ENCODE measurements at places on chromosomes 12 and 14. TPM values are rescaled to one million over a fixed set of nuclear protein-coding genes. Genes with fewer than 3 reads are reported as not detected.

GRCh38 chr12:108459149-108459548, 55.9 kb upstream of the FICD start:
- H3K27ac ChIP-seq, result no peak overlapping the region
- no peaks in the 10 kb centered on the region for H3K36me3 ChIP-seq
- H3K4me3 ChIP-seq, result no peak overlapping the region

DNA sequence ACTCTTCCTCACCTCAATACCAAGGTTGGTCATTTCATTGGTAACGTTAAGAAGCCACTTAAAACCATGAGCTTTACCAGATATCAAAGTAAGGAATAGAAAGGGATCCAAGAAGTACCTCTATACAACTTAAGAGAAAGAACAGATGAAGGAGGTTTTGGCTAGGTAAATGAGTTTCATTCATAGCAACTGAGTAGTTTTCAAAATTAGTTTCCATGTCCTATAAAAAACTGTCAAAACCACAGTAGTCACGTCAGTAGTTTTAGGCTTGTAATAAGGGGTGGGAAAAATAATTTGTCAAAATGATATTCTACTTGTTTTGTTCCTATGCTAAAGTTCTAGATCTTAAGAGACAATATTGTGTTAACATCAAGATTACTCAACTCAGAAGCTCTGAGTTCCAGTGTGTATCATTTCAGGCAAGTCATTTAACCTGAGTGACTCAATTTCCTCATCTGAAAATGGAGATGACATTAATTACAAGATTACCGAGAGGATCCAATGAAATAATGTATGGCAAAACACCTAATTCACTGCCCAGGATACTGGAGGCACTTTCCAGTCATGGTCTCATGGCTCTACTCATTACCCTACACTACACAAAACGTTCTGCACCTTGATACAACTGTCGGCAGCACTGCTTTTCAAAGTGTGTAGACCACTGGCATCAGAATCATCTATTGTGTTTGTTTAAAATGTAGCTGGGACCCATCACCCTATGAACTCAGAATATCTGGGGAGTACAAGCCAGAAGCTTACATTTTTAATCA, 24.1 kb upstream of the SLC6A13 start:
- peaks cover 5% of the 10 kb centered on the region for H3K4me1 ChIP-seq
- H3K27me3 ChIP-seq, result no peaks in the 10 kb centered on the region
- no peak overlapping the region for H3K4me3 ChIP-seq
- DNase-seq, result no peak

GRCh38 chr12:78674311-78675090, 190.1 kb upstream of the SYT1 start:
- no peak for DNase-seq
- H3K27me3 ChIP-seq, result no peaks in the 10 kb centered on the region
- no peaks in the 10 kb centered on the region for H3K4me1 ChIP-seq
- H3K36me3 ChIP-seq, result no peaks in the 10 kb centered on the region
- no peak overlapping the region for H3K4me3 ChIP-seq
- no peak overlapping the region for H3K27ac ChIP-seq

MEG3 gene
- total RNA-seq, result 150 TPM

RERGL gene
- not detected for total RNA-seq

CDK17 gene
- 29.8 TPM for total RNA-seq

DNA sequence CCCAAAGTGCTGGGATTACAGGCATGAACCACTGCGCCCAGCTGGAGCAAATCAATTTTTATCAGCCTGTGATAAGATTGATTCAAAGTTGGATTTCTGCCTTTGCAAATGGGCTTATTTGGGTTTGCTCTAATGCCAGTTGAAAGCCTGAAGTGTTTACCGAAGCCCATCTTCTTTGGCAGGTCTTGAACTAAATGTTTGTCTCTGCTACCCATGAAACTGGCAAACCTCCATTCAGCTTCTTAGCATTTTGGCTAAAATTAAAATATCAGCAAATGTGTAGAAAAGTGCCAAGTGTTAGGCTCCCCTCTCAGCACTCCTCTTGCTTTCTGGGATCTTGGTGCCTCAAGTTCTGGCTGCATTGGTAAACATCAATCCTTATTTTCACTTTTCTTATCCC, 61.5 kb downstream of the MGAT4C start:
- no peak overlapping the region for H3K27ac ChIP-seq
- H3K27me3 ChIP-seq, result no peaks in the 10 kb centered on the region
- H3K4me1 ChIP-seq, result no peaks in the 10 kb centered on the region
- no peak overlapping the region for H3K4me3 ChIP-seq
- DNase-seq, result no peak
- no peaks in the 10 kb centered on the region for H3K36me3 ChIP-seq

DNA sequence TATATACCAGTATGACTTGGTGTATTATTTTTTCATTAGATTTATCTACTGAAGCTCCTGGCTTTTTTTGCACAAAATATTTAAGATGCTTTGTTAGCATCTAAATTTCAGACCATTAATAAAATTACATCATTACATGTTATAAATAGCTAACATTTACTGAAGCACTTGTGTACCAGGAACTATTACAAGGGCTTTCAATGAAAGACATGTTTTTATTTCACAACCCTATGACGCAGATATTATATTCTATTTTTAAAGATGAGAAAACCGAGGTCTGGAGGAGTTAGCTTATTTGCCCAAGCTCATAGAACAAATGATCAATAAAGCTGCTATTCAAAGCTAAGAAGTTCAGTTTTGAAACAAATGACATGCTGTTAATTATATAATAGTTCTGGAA, 420.4 kb upstream of the DCN start:
- no peaks in the 10 kb centered on the region for H3K27me3 ChIP-seq
- H3K27ac ChIP-seq, result no peak overlapping the region
- no peaks in the 10 kb centered on the region for H3K36me3 ChIP-seq

TRIM9 gene
- total RNA-seq, result 9.2 TPM

- no peak overlapping the region for H3K4me3 ChIP-seq
- no peaks in the 10 kb centered on the region for H3K27me3 ChIP-seq
- no peaks in the 10 kb centered on the region for H3K36me3 ChIP-seq
- DNase-seq, result no peak
- H3K27ac ChIP-seq, result no peak overlapping the region
- peaks cover 6% of the 10 kb centered on the region for H3K4me1 ChIP-seq
These were observed 396.6 kb downstream of the NRXN3 start for GRCh38 chr14:78566859-78567172.

DNA sequence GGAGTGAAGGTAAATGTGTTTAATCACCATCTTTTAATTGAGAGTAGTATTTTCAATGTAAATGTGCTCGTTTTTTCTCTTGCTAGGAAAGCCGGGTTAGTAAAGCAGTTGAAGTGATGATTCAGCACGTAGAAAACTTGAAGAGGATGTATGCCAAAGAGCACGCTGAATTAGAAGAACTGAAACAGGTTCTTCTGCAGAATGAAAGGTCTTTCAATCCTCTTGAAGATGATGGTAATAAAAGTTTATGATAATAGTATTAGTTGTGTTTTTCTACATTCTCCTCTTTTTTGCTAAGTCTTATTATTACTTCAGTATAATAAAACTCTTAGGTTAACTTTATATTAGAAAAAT, 93.9 kb downstream of the DNAI7 start:
- no peak overlapping the region for H3K4me3 ChIP-seq
- H3K4me1 ChIP-seq, result no peaks in the 10 kb centered on the region
- DNase-seq, result no peak

- peak; percentile 24 for DNase-seq
- H3K36me3 ChIP-seq, result no peaks in the 10 kb centered on the region
- peaks cover 10% of the 10 kb centered on the region for H3K4me1 ChIP-seq
- H3K27ac ChIP-seq, result no peak overlapping the region
These were observed 262.1 kb downstream of the FBXL14 start for GRCh38 chr12:1332327-1332726.

PPM1H gene
- total RNA-seq, result 4.9 TPM

KERA gene
- total RNA-seq, result not detected

DNA sequence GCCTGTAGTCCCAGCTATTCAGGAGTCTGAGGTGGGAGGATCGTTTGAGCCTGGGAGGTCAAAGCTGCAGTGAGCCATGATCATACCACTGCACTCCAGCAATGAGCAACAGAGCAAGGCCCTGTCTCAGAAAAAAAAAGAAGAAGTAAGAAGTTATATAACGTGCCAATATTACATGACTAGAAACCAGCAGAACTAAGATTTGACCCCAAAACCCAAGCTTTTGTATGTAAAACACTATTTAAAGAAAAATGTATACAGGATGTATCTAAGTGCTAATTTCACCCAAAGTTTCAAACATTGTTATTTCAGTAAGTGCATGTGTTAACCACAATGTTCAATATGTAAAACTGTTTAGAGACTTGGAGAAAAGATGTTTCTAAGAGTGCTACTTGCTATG, 94.7 kb downstream of the SLC5A8 start:
- no peaks in the 10 kb centered on the region for H3K36me3 ChIP-seq
- no peaks in the 10 kb centered on the region for H3K4me1 ChIP-seq
- no peak overlapping the region for H3K27ac ChIP-seq
